ENCODE measurements at places on chromosomes 7 and 10. TPM values are rescaled to one million over a fixed set of nuclear protein-coding genes. Genes with fewer than 3 reads are reported as not detected.

CYP2W1 gene
- 1.6 TPM for total RNA-seq

CAV2 gene
- 139 TPM for total RNA-seq

EIF5AL1 gene
- 0.09 TPM for total RNA-seq

CYP2C19 gene
- not detected for total RNA-seq

RBP3 gene
- not detected for total RNA-seq

TAS2R5 gene
- 6.2 TPM for total RNA-seq

LIPJ gene
- 0.13 TPM for total RNA-seq

PRSS37 gene
- total RNA-seq, result not detected

MNX1 gene
- not detected for total RNA-seq

SPDYE11 gene
- not detected for total RNA-seq

COL1A2 gene
- 443 TPM for total RNA-seq

PLXNA4 gene
- 9.0 TPM for total RNA-seq

GNGT1 gene
- total RNA-seq, result not detected

OPN4 gene
- total RNA-seq, result 0.18 TPM

ANKRD30A gene
- 0.09 TPM for total RNA-seq

SRGN gene
- 146 TPM for total RNA-seq

CPN1 gene
- not detected for total RNA-seq

GOLGA7B gene
- total RNA-seq, result 4.6 TPM

PCBD1 gene
- 41.1 TPM for total RNA-seq

SHH gene
- total RNA-seq, result 16.7 TPM

BCL7B gene
- 38.6 TPM for total RNA-seq

VAX1 gene
- total RNA-seq, result not detected

ARHGEF5 gene
- total RNA-seq, result 12.8 TPM

TFEC gene
- total RNA-seq, result 10.3 TPM

PAXIP1 gene
- total RNA-seq, result 14.0 TPM

NKX1-2 gene
- not detected for total RNA-seq

PAPOLB gene
- total RNA-seq, result 0.98 TPM

MMP21 gene
- 0.31 TPM for total RNA-seq

CALHM3 gene
- total RNA-seq, result not detected

CTAGE15 gene
- total RNA-seq, result not detected

ADIRF gene
- total RNA-seq, result 599 TPM

NKX2-3 gene
- total RNA-seq, result not detected

MORN4 gene
- total RNA-seq, result 9.9 TPM

PHKG1 gene
- 2.7 TPM for total RNA-seq

ITGB8 gene
- 207 TPM for total RNA-seq

EDRF1 gene
- total RNA-seq, result 28.6 TPM

CRPPA gene
- total RNA-seq, result 9.9 TPM

CTAGE8 gene
- total RNA-seq, result 1.2 TPM

CHST12 gene
- 30.7 TPM for total RNA-seq

ANXA11 gene
- total RNA-seq, result 205 TPM

ANKRD22 gene
- not detected for total RNA-seq

FAM25G gene
- not detected for total RNA-seq

OLAH gene
- 2.1 TPM for total RNA-seq

NOD1 gene
- total RNA-seq, result 33.0 TPM

FBXL13 gene
- 2.5 TPM for total RNA-seq

CPA2 gene
- 1.2 TPM for total RNA-seq

C7orf57 gene
- total RNA-seq, result not detected

Data from sciatic nerve (tissue), 2 donors.